Esophagus muscularis mucosa (tissue), 4 donors: ENCODE measurements at places on chromosomes 16 and 17.

DNA sequence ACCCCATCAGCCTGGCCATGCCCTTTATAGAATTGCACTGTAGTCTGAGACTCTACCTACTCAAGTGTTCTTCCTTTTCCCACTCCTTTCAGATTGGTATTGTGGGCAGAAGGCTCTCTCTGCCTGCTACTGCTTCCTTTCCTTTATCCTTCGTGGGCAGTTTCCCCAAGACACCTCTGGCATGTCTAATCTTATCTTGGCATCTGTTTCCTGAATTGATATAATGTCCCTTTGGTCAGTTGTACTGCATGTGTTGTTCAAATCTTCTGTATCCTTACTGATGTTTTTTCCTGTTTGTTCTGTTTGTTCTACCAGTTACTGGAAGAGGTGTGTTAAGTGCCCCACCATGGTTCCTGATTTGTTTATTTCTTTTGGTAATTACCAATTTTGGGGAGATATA lies 29.5 kb upstream of the MSI2 start:
- no peaks in the 10 kb centered on the region for H3K4me1 ChIP-seq
- no peak for DNase-seq
- H3K27me3 ChIP-seq: peaks cover 4% of the 10 kb centered on the region
- H3K4me3 ChIP-seq: no peak overlapping the region
- no peak overlapping the region for H3K27ac ChIP-seq

GRCh38 chr17:81429821-81430551 lies 34.7 kb downstream of the BAHCC1 start:
- H3K4me1 ChIP-seq: peaks cover 68% of the 10 kb centered on the region
- no peak for DNase-seq
- peak overlapping the region; percentile 75 for H3K27ac ChIP-seq
- peak overlapping the region; percentile 34 for H3K4me3 ChIP-seq
- no peaks in the 10 kb centered on the region for H3K27me3 ChIP-seq
- H3K36me3 ChIP-seq: no peaks in the 10 kb centered on the region

GRCh38 chr16:89319886-89320781 lies 102.6 kb downstream of the ZNF778 start:
- no peak for DNase-seq
- peak overlapping the region; percentile 75 for H3K27ac ChIP-seq
- no peaks in the 10 kb centered on the region for H3K36me3 ChIP-seq
- peak overlapping the region; percentile 29 for H3K4me3 ChIP-seq
- no peaks in the 10 kb centered on the region for H3K27me3 ChIP-seq

- H3K4me1 ChIP-seq: no peaks in the 10 kb centered on the region
- no peaks in the 10 kb centered on the region for H3K27me3 ChIP-seq
- no peak overlapping the region for H3K4me3 ChIP-seq
Measured at GRCh38 chr17:5555254-5555653, 29.1 kb downstream of the NLRP1 start.

- H3K4me3 ChIP-seq: no peak overlapping the region
- no peaks in the 10 kb centered on the region for H3K36me3 ChIP-seq
- no peaks in the 10 kb centered on the region for H3K27me3 ChIP-seq
- DNase-seq: no peak
- H3K4me1 ChIP-seq: no peaks in the 10 kb centered on the region
- H3K27ac ChIP-seq: peak overlapping the region; percentile 4
Measured at GRCh38 chr17:19418251-19418992, 7.4 kb downstream of the RNF112 start.

- peak overlapping the region; percentile 84 for H3K27ac ChIP-seq
- H3K4me1 ChIP-seq: peaks cover 89% of the 10 kb centered on the region
- H3K4me3 ChIP-seq: no peak overlapping the region
- H3K27me3 ChIP-seq: no peaks in the 10 kb centered on the region
- no peak for DNase-seq
Measured at GRCh38 chr17:45296833-45297124, 20.0 kb downstream of the MAP3K14 start.

DNA sequence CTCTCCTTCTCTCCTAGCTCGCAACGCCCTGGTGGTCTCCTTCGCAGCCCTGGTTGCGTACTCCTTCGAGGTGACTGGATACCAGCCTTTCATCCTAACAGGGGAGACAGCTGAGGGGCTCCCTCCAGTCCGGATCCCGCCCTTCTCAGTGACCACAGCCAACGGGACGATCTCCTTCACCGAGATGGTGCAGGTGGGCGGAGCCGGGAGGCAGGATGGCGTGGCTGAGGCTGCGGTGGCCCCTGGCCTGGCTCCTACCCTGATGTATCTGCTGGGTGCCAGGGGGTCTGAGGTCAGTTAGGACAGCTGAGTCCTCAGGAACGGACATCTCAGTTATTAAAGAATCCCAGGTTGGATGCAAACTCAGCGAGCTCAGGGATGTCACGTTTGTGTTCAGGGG lies 16.7 kb downstream of the SLC26A11 start:
- H3K27me3 ChIP-seq: no peaks in the 10 kb centered on the region
- peaks cover 97% of the 10 kb centered on the region for H3K36me3 ChIP-seq
- H3K4me1 ChIP-seq: no peaks in the 10 kb centered on the region

DNA sequence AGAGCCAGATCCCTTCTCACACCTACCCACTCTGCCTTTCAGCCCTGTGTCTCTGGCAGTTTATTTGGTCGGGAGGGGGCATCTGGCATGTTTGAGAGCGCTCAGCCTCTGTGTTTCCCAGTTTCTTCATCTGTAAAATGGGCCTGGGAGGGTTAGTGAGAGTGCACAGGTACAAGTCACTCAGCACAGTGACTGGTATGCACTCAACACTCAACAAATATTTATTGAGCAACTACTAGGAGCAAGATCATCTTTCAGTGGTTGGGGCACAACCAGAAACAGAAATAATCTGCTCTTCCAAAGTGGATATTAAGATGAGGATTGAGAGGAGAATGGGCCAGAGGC lies 13.7 kb upstream of the SRCIN1 start:
- H3K36me3 ChIP-seq: no peaks in the 10 kb centered on the region
- H3K27me3 ChIP-seq: peaks cover 7% of the 10 kb centered on the region
- H3K4me1 ChIP-seq: no peaks in the 10 kb centered on the region
- no peak overlapping the region for H3K27ac ChIP-seq
- no peak overlapping the region for H3K4me3 ChIP-seq

DNA sequence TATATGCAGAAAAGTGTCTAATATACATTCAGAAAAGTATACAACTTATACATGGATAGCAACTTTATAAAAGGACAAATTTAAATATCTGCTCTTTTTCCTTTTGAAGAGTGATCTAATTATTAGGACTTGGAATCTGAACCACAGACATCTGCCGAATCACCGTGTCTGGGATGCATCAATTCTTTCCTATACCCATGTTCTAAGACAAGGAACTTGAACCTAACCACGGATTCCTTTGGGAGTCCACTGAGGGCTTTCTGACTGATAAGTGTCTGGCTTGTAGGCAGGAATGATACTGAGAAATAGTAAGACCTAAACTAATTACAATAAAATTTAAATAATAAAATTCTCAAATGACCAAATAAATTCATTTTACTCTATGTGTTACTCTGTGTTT lies 54.2 kb downstream of the NDEL1 start:
- DNase-seq: no peak
- no peaks in the 10 kb centered on the region for H3K27me3 ChIP-seq
- H3K4me3 ChIP-seq: no peak overlapping the region
- H3K4me1 ChIP-seq: no peaks in the 10 kb centered on the region

DNA sequence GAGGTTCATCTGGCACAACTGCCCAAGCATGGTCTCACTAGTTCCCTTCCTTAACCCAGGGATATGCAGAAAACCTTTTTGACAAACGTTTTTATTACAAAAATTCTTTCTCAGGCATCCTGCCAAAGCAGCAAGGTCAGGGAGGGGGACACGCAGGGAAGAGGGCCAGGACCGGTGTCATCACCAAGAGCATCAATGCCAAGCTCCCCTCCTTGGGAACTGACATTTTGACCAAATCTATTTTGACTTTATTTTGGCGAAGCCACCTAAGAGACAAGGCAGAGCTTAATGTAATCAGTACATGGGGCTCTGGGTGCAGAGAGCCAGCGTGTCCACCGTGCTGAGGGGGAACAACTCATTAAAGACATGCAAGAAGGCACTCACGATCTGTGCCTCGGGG lies 265.2 kb downstream of the CBLN1 start:
- H3K27me3 ChIP-seq: peaks cover 4% of the 10 kb centered on the region
- H3K4me3 ChIP-seq: no peak overlapping the region
- H3K27ac ChIP-seq: no peak overlapping the region
- DNase-seq: no peak
- no peaks in the 10 kb centered on the region for H3K4me1 ChIP-seq

DNA sequence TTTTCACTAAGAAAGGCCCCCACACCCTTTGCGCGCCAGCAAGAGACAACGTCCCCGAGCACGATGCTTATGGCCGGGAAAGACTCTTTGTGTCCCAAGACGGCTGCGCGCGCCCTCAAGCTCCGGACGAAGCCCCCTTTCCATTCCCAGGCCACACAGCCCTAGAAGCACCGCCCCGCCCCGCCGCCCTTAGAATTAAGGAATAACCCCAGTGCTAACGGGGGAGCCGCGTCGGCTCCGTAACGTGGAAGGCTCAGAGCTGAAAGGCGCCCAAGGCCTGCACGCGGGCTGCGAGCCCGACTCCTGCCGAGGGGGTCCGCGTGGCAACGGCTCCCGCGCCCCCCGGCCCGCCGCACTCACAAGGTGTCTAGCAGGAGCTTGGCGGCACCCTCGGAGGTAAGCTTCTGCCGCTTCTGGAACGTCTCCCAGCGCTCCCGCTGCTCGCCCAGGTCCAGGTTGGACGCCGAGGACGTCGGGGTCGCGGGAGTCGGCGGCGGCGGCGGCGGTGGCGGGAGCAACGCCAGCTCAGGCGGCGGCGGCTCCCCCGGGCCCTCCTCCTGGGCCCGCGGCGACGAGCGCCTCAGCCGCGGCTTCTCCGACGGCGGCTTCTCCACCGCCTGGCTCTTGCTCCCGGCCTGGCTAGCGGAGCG lies 477 bp downstream of the CENPV start:
- H3K27me3 ChIP-seq: no peaks in the 10 kb centered on the region
- peak overlapping the region; percentile 74 for H3K27ac ChIP-seq
- H3K4me3 ChIP-seq: peak overlapping the region; percentile 76
- DNase-seq: no peak
- peaks cover 9% of the 10 kb centered on the region for H3K4me1 ChIP-seq
- peaks cover 20% of the 10 kb centered on the region for H3K36me3 ChIP-seq

DNA sequence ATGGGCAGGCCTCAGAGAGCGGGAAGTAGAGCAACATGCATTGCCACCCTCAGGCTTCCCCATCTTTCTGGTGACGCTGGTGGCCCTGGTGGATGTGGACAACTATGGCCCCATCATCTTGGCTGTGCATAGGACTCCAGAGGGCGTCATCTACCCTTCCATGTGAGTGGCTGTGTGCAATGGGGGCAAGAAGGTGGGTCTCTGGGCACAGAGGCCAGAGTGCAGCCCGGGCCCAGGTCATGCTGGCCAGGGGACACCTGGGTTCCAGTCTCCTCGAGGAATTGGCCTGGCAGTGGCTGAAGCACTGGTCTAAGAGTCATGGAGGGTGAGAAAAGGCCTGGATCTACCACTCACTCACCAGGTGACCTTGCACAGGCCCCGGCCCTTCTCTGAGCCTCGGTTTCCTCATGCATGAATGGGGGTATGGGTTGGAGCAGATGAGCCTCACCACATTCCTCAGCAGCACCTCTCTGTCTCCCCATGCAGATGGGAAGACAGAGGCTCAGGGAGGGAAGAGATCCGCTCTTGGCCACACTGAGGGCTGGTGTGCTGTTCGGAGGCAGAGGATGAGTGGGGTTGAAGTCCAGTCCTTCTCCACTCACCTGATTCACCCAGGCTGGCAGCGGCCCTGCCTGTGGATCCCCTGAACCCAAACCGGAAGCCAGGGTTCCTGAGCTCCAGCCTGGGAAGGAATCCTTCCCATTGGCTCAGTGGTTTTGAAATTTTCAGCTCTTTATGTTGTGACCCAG lies 7.2 kb upstream of the ADGRG3 start:
- no peak for DNase-seq
- peaks cover 7% of the 10 kb centered on the region for H3K27me3 ChIP-seq
- peaks cover 90% of the 10 kb centered on the region for H3K36me3 ChIP-seq
- H3K4me3 ChIP-seq: no peak overlapping the region
- no peak overlapping the region for H3K27ac ChIP-seq
- no peaks in the 10 kb centered on the region for H3K4me1 ChIP-seq

- no peaks in the 10 kb centered on the region for H3K36me3 ChIP-seq
- no peaks in the 10 kb centered on the region for H3K4me1 ChIP-seq
- DNase-seq: no peak
- H3K27ac ChIP-seq: no peak overlapping the region
Measured at GRCh38 chr16:85477801-85478363, 135.2 kb upstream of the GSE1 start.

- no peaks in the 10 kb centered on the region for H3K4me1 ChIP-seq
- DNase-seq: no peak
- no peak overlapping the region for H3K27ac ChIP-seq
- H3K36me3 ChIP-seq: no peaks in the 10 kb centered on the region
Measured at GRCh38 chr17:30532871-30533270, 55.7 kb downstream of the GOSR1 start.

DNA sequence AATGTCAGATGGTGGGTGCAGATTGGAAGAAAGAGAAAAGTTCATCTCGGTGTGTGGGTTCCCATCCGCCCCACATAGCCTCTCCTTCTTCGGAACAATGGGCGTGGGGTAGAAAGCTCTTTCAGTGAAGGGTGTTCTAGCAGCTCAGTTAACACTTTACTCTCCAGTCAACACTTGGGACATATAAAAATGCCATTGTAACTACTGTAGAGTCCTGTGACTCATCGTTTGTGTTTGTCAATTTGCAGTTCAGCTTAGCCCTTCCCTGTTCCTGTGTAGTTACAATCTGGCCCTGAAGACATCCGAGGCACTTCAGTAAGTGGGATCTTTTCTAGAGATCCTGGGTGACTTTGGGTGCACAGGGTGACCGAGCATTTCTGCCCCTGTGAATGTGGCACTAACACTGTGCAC lies 11.5 kb upstream of the CLEC18C start:
- H3K27ac ChIP-seq: no peak overlapping the region
- no peak overlapping the region for H3K4me3 ChIP-seq
- peaks cover 6% of the 10 kb centered on the region for H3K4me1 ChIP-seq
- H3K27me3 ChIP-seq: no peaks in the 10 kb centered on the region
- H3K36me3 ChIP-seq: peaks cover 60% of the 10 kb centered on the region
- DNase-seq: peak; percentile 90

- H3K4me3 ChIP-seq: no peak overlapping the region
- peaks cover 11% of the 10 kb centered on the region for H3K4me1 ChIP-seq
- no peak for DNase-seq
- peaks cover 51% of the 10 kb centered on the region for H3K36me3 ChIP-seq
- no peaks in the 10 kb centered on the region for H3K27me3 ChIP-seq
- H3K27ac ChIP-seq: no peak overlapping the region
Measured at GRCh38 chr17:75755205-75755901, 9.6 kb downstream of the GALK1 start.

DNA sequence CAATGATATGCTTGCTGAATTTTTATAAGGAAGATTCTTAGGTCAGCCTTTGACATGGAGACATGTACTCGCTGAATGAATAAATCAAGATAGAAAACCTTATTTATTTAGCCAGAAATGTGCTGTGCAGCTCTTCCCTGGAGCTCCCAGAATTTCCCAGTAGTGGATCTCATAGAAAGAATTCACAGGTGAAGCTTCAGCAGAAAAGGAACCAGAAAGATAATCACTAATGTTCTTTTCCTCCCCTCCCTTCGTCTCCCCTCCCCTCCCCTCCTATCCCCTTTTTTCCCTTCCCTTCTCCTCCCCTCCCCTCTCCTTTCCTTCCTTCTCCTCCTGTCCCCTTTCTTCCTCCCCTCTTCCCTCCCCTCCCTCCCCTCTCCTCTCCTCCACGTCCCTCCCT lies 158.2 kb downstream of the MAP2K6 start:
- no peaks in the 10 kb centered on the region for H3K27me3 ChIP-seq
- no peak for DNase-seq
- peak overlapping the region; percentile 63 for H3K27ac ChIP-seq
- H3K4me3 ChIP-seq: no peak overlapping the region
- H3K4me1 ChIP-seq: peaks cover 19% of the 10 kb centered on the region
